Hypothalamus (tissue), 51 donors: ENCODE measurements at places on chromosomes 5 and 9.

- no peak for DNase-seq
These were observed 115.1 kb upstream of the MVB12B start for GRCh38 chr9:126211441-126212074.

GRCh38 chr5:67350185-67350584, 153.6 kb upstream of the CD180 start:
- DNase-seq = no peak

- DNase-seq = no peak
These were observed 78.1 kb downstream of the EDIL3 start for GRCh38 chr5:84306601-84307000.

DNA sequence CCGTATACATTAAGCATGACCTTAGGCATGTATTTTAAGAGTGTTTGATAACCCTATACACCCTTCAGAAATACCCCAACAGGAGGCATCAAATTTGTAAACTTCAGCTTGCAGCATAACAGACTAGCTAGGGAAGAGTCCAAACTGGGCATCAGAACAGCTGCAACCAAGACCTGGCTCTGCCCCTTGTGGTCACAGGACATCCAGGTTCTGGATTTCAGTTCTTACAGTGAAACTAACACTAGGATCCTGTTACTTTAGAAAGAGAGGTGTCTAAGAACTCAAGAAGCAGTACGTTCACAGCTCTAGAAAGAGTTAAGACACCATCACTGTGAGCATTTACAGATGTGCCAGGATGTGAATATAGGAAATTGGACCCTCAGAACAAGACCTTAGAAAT, 229.8 kb downstream of the BNC2 start:
- DNase-seq = no peak

- DNase-seq = no peak
These were observed 185.3 kb downstream of the MAPKAP1 start for GRCh38 chr9:125521462-125522327.

GRCh38 chr5:65061250-65061973, 292.7 kb downstream of the CWC27 start:
- DNase-seq = no peak

DNA sequence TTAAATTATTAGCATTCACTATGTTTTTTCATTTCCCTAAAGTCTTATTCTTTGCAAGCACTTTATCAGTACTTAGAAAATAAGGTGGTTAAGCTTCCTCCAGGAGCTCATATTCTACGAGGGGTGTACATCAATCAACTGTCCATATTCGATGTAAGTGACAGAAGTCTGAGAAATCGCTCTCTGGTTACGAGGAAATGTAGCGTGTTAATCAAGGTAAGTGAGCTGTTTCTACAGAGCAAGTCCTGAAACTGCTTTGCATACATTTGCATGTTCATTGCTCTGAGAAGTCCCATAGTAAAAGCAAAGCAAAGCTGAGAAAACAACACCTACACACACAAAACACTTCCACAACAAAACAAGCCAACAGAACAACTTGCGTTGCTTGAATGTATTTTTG, 893.9 kb upstream of the DMAC1 start:
- DNase-seq = no peak
